ENCODE measurements at places on chromosomes 16 and 17. TPM values are rescaled to one million over a fixed set of nuclear protein-coding genes. Genes with fewer than 3 reads are reported as not detected.

Gene ENKD1
- total RNA-seq = 20.4 TPM

Gene CHST6
- 0.22 TPM for total RNA-seq

Gene DPEP3
- total RNA-seq = not detected

Gene TP53TG3F
- total RNA-seq = not detected

Gene CIBAR2
- not detected for total RNA-seq

Gene PLLP
- 0.12 TPM for total RNA-seq

Gene CCL15
- total RNA-seq = not detected

Gene ABCC11
- total RNA-seq = 0.11 TPM

Gene HYDIN
- 1.00 TPM for total RNA-seq

Gene CA10
- total RNA-seq = not detected

Gene TIMP2
- total RNA-seq = 80.0 TPM

Gene GNG13
- total RNA-seq = not detected

Gene PRCD
- total RNA-seq = 2.4 TPM

Gene SSTR5
- total RNA-seq = not detected

Gene SEZ6
- total RNA-seq = not detected

Gene C16orf89
- total RNA-seq = 0.12 TPM

Gene POLR3K
- 6.8 TPM for total RNA-seq

Gene RGS9
- total RNA-seq = 2.2 TPM

Gene ZDHHC1
- 6.2 TPM for total RNA-seq

Gene KCNG4
- not detected for total RNA-seq

Gene AATK
- total RNA-seq = 0.11 TPM

Gene ABAT
- total RNA-seq = 1.2 TPM

Gene CTRL
- 0.33 TPM for total RNA-seq

Gene HSD17B2
- not detected for total RNA-seq

Gene QPRT
- 101 TPM for total RNA-seq

Gene SLC5A10
- total RNA-seq = not detected

Gene TBC1D3G
- not detected for total RNA-seq

Gene CYTH1
- 9.0 TPM for total RNA-seq

Gene CDRT15L2
- not detected for total RNA-seq

Gene TLCD2
- 2.3 TPM for total RNA-seq

Gene IL17C
- not detected for total RNA-seq

Gene CDH5
- total RNA-seq = 0.50 TPM

Gene KRT12
- total RNA-seq = not detected

Gene FSCN2
- 1.5 TPM for total RNA-seq

Gene BFAR
- 60.4 TPM for total RNA-seq

Gene KRTAP1-5
- total RNA-seq = 54.1 TPM

Gene IL32
- 1.9 TPM for total RNA-seq

Gene MT1F
- total RNA-seq = 0.22 TPM

Gene ANKFN1
- not detected for total RNA-seq

Gene GAST
- total RNA-seq = not detected

Gene NT5M
- total RNA-seq = 2.2 TPM

Gene JUP
- total RNA-seq = 7.6 TPM
